Muscle of leg (tissue), 16 donors: ENCODE measurements at places on chromosomes 4 and X. TPM values are rescaled to one million over a fixed set of nuclear protein-coding genes. Genes with fewer than 3 reads are reported as not detected.

DNA sequence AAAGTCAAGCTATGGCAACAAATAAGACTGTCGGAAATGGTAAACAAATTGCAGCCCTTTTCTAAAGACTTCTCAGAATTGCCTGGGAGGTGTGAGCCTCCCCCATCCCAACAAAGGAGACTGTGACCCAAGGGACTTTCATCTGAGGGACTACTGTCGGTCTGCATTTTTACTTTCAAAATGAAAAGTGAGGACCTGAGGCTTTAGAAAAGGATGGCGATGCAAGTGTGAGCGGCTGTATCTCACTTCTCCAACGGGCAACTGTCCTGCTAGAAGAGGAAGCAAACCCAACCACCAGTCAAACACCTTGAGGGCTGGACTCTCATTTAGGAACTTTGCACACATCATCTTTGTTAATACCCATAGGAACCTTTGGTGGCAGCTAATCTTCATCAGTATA is 62.6 kb upstream of the CLNK start:
- no peaks in the 10 kb centered on the region for H3K36me3 ChIP-seq
- H3K27ac ChIP-seq = peak overlapping the region; percentile 47
- peaks cover 7% of the 10 kb centered on the region for H3K4me1 ChIP-seq
- DNase-seq = no peak
- H3K27me3 ChIP-seq = no peaks in the 10 kb centered on the region
- H3K4me3 ChIP-seq = no peak overlapping the region

DNA sequence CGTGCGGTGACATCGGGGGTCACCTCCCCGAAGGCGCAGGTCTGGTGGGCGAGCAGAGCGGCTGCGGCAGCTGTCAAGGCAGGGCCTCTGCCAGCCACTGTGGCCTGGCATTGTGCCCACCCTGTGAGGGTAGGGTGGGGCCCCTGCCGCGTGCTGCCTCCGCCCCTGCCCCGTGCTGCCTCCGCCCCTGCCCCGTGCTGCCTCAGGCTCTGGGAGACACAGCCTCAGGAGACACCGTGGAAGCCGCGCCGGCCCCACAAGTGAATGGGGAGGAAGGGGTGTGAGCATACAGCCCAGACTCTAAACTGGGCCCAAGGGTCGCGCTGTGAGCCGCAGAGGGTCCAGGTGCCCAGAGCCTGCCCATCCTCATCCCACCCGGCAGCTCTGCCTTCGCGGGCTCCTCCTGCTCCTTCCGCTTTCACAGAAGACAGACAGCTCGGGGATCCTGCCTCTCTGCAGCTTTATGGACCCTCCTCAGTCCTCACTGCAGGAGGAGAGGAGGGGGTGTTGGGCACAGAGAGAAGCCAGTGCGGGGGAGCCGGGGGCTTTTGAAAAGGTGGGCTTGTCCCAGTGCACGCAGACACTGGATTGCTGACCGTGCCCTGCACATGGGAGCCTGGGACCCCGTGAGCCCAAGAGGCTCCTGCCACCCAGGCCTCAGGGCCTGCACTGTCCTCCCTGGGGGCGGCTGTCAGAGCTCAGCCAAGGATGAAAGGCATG is 27.4 kb downstream of the PCGF3 start:
- H3K36me3 ChIP-seq = peaks cover 59% of the 10 kb centered on the region
- no peak overlapping the region for H3K4me3 ChIP-seq
- H3K4me1 ChIP-seq = peaks cover 32% of the 10 kb centered on the region
- no peaks in the 10 kb centered on the region for H3K27me3 ChIP-seq
- DNase-seq = peak; percentile 52

- no peaks in the 10 kb centered on the region for H3K36me3 ChIP-seq
- peak; percentile 13 for DNase-seq
- peaks cover 22% of the 10 kb centered on the region for H3K4me1 ChIP-seq
These were observed 7.3 kb downstream of the TRIM75 start for GRCh38 chr4:165060938-165061337.

Gene ESX1
- not detected for total RNA-seq

DNA sequence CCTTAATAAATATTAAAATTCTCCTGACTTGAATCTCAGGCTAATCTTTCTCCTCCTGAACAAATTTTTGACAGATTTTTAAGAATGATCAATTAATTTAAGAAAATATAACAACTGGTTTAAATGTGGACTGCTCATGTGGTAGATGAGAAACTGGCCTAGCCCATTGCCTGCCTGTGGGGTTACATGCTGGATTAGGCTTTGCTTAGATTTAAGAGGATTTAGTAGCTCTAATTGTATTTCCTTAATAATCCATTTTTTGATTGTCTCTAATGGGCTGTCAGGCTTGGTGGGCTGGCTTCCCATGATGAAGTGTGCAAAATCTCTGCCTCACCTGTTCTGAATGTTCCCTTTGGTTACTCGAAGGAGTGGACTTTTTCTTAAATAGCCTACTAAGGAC is 27.8 kb upstream of the LIMCH1 start:
- peaks cover 2% of the 10 kb centered on the region for H3K36me3 ChIP-seq
- H3K4me3 ChIP-seq = no peak overlapping the region
- peaks cover 6% of the 10 kb centered on the region for H3K4me1 ChIP-seq
- no peak for DNase-seq
- no peaks in the 10 kb centered on the region for H3K27me3 ChIP-seq

Gene C4orf36
- 0.44 TPM for total RNA-seq

Gene TACC3
- total RNA-seq = 8.9 TPM

DNA sequence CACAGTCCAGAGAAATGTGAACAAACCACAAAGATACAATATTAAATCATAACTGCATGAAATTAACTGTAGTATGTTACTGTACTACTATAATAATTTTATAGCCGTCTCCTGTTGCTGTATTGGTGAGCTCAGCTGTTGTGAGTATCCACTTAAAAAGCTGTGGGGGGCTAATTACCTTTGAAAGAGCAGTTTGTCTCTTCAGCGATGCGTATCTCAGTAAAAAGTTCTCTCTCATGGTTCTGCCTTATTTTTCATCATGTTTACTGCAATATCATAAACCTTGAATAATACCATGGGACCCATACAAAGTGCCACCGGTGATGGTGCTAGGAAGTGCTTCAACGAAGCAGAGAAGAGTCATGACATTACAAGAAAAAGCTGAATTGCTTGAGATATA is 8.4 kb upstream of the MSMO1 start:
- peaks cover 2% of the 10 kb centered on the region for H3K36me3 ChIP-seq
- H3K27me3 ChIP-seq = no peaks in the 10 kb centered on the region
- no peak for DNase-seq
- H3K4me3 ChIP-seq = no peak overlapping the region

- H3K4me3 ChIP-seq = no peak overlapping the region
- H3K27me3 ChIP-seq = no peaks in the 10 kb centered on the region
- H3K36me3 ChIP-seq = no peaks in the 10 kb centered on the region
- H3K27ac ChIP-seq = no peak overlapping the region
- DNase-seq = no peak
These were observed 100.7 kb downstream of the SYNPO2 start for GRCh38 chr4:118989098-118990080.

- DNase-seq = no peak
- no peaks in the 10 kb centered on the region for H3K27me3 ChIP-seq
- H3K27ac ChIP-seq = no peak overlapping the region
- H3K4me1 ChIP-seq = peaks cover 21% of the 10 kb centered on the region
These were observed 116.6 kb downstream of the IRF2 start for GRCh38 chr4:184357772-184358171.

DNA sequence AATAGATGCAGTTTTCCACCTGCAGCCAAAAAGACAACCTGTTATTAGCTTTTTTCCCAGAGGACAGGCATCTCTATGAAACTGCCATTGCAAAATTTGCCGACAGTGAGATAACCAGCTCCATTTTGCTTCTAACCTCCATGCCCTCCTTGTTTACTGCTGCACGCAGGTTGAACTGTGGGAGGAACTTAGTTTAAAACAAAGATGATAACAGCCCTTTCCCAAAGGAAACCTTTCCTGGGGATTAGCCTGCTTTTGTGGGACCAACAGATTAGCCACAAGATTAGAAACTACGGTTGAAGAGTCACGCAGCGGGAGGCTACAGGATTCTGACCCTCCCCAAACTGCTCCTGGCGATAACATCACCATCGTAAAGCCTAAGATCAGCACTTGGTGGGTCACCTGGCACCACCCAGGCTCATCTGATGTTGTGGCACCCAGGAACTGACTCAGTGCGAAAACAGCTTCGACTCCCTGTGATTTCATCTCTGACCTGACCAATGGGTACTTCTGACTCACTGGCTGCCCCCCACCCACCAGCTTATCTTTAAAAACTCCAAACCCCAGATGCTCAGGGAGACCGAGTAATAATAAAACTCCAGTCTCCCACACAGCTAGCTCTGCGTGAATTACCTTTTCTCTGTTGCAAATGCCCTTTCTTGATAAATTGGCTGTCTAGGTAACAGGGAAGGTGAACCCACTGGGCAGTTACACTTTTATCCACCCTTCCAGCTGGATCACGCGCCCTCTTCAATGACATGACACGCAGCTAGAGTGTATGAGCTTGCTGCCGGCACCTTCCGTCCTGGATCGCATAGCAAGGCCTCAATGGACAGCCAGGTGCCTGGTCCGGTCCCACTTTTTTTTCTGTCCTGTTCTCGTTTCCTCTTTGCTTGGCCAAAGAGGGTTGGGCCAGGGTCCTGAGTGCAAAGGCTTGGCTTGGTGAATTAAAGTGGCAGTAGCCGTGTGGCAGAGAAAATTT is 27.2 kb downstream of the NOP14 start:
- H3K4me1 ChIP-seq = peaks cover 42% of the 10 kb centered on the region
- no peak for DNase-seq
- peak overlapping the region; percentile 52 for H3K27ac ChIP-seq
- H3K27me3 ChIP-seq = no peaks in the 10 kb centered on the region

DNA sequence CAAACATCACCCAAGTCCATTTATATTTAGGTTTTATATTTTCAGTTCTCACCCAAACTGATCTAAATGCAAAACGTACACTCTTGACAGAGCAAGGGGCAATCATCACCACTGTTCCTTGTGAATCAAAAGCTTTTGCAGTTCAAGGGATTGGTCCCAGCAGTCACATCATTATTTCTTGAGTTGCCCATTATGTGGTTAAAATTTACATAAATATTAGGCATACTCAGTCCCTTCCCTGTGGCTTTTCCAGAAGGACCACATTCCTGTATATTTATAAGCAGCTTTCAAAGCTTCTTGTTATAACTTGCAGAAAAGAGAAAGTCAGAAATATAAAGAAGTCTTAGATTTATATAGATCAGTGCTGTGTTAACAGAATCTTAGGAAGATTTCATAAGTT is 224.4 kb downstream of the CLCN4 start:
- DNase-seq = no peak
- no peaks in the 10 kb centered on the region for H3K4me1 ChIP-seq
- H3K27ac ChIP-seq = no peak overlapping the region
- H3K27me3 ChIP-seq = peaks cover 2% of the 10 kb centered on the region
